ENCODE measurements at places on chromosomes 16 and 17.

- no peak for DNase-seq
Observed at GRCh38 chr17:69090365-69090764, 29.6 kb upstream of the ABCA9 start.

- no peak for DNase-seq
Observed at GRCh38 chr16:49013727-49014080, 267.9 kb downstream of the CBLN1 start.

DNA sequence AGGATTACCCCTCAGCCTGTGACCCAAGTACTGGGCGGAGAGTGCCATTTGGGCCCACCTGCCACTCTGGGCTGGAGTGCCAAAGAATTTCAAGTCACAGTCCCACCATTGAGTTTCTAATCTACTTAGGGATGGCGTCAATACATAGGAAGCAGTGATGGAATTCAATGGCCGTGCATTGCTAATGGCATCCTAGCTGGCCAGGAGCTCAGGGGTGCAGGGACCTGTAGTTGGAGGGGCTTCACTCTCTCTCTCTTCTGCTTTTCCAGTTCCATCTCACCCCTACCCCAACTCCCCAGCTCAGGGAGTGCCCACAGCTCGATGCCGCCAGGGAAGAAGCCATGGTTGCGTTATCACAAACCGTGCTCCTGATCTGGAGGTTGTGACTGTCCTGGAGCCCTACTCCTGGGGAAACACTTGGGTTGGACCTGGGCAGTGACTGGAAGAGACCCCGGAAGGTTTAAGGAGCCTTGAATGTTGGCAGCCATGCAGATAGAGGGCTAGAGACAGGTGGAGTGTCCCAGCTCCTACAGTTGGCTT, 2.4 kb downstream of the MMP15 start:
- DNase-seq: no peak

GRCh38 chr17:57666946-57667345, 78.2 kb downstream of the CCDC182 start:
- DNase-seq: no peak

- no peak for DNase-seq
Observed at GRCh38 chr17:29061036-29061435, 18.1 kb downstream of the PIPOX start.

DNA sequence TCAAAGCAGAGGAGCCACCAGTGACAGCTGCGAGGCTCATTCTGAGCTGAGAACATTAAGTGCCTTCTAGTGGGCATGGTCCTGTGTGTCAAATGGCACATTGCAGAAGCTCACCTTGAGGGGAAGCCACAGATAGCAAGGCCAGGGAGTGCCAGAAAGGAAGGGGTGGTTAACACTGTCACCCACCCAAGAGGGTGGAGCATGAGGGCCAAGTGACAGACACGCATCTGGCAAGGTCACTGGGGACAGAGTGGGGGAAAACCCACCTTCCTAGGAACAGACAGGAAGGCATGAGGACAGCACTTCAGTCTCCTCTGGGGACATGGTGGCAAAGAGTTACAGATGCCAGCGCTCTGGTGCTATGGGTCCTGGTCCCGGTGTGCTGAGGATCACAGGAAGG, 22.1 kb downstream of the NUBP1 start:
- DNase-seq: no peak

- DNase-seq: no peak
Observed at GRCh38 chr16:21653571-21653970, 1.2 kb upstream of the IGSF6 start.

DNA sequence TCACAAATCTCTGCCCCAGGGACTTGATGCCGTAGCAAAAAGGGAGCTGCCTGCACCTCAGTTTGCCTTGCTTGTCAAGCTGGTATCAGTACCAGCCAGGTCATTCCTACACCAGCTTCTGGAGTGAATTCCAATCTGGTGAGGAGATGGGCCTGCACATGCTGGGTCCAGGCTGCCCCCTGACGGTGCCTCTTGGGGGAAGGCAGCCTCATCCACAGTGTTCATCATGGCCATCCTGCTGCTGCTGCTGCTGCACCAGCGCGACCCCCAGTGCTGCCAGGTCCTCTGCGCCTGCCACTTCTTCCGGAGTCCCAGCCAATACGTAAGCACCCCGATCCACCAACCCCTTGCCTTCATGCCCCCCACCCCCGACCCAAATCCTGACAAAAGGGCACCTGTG, 8.3 kb downstream of the MRPL27 start:
- no peak for DNase-seq

DNA sequence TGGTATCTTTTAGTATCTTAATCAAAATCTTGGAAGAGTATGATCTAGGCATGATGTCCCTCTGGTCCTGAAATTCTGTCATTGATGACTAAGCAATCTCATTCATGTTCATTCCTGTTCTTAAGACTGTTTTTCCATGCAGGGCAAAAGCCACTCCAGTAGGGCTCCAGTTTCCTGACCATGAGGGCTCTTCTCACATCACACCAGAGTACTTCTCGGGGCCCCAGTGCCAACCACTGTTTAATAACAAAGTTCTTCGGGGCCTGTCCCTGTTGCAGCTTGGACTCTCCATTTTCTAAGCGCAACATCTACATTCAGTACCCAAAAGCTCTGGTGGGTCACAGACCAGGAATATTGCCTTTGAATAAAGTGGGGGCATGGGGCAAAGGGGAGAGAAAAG, 52.0 kb downstream of the IRX6 start:
- DNase-seq: no peak

GRCh38 chr17:63626551-63627180, 4.4 kb downstream of the MAP3K3 start:
- no peak for DNase-seq

GRCh38 chr17:48523010-48523409, 7.8 kb downstream of the HOXB1 start:
- DNase-seq: no peak

DNA sequence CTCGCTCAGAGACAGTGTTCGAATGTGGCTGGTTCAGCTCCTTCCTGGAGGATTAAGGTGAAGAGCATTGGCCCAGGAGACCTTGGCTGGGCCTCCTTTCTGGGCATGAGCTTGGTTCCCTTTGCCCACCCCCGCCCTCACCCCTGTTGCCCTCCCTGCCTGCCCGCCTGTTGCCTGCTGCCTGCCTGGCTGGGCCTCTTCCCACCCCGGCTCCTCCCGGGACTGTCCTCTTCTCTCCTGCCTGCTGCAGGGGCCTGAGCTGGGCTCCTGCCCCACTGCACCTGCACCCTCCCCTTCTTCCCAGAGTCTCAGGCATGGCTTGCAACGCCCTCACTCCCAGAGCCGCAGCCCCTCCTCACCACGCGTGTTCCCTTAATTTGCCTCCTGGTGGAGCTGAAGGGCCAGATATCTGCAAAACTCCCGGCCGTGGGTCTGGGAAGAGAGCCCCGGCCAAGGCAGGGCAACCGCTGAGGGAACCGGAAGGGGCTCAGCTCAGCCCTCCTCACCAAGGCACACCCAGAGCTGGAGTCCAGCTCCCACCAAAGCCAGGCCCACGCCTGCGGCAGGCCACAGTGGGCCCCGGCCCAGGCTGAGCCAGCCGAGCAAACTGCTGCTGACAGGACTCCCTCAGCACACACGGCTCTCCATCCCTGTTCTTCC, 31.2 kb downstream of the MNT start:
- DNase-seq: no peak

DNA sequence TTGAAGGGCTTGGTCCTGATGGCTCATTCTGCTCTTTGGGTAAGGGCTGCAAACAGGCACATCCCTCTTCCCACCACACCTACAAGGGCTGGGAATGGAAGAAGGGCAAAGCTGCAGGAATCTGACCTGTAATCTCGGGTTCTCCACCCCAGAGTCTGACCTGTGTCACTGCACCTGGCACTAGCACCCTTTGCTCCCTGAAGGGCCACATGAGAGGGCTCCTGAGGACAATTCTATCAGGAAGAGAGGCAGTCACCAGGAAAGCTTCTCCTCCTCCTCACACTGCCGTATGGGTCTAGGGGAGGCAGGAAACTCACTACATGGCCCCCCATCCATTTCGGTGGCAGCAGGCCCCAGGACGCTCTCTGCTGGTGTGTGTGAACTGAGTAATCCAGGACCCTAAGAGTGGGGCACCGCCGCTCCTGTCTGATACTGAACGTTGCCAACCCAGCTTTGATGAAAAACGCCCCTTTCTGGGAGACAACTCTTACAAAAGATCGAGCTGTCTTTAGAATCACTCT, 26.4 kb downstream of the TTLL6 start:
- no peak for DNase-seq

DNA sequence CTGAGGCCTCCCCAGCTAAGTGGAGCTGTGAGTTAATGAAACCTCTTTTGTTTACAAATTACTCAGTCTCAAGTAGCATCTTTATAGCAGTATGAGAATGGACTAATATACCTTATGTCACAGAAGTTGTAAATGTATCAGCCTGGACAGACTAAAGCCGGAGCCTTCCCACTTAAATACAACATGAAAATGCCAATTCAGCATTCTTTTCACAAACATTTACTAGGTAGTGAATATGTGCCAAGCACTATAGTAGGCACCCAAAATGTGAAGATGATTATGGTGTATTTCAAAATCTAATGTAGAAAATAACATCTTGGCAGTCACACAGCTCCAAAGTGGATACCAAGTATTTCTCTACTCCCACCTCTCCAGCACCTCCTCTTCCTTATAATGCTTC, 693.0 kb downstream of the KCNJ2 start:
- DNase-seq: no peak

GRCh38 chr17:7714721-7715594, 2.6 kb upstream of the DNAH2 start:
- DNase-seq: no peak

DNA sequence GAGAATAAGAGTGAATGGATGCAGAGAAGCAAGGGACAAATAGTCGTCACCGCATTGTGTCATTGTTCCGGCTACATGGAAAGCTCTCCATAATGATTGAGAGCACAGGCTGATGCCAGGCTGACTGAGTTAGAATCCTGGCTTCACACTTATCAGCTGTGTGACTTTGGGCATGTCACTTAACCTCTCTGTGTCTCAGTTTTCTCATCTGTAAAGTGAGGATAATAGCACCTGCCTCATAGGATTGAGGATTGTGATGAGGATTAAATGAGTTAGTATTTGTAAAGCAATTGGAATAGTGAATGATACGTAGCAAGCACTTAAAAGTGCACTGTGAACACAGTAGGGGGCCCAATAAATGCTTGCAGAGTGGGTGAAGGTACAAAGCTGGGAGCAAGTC, 45.7 kb upstream of the LYRM9 start:
- DNase-seq: no peak

GRCh38 chr16:51592001-51592501, 441.0 kb upstream of the SALL1 start:
- no peak for DNase-seq

DNA sequence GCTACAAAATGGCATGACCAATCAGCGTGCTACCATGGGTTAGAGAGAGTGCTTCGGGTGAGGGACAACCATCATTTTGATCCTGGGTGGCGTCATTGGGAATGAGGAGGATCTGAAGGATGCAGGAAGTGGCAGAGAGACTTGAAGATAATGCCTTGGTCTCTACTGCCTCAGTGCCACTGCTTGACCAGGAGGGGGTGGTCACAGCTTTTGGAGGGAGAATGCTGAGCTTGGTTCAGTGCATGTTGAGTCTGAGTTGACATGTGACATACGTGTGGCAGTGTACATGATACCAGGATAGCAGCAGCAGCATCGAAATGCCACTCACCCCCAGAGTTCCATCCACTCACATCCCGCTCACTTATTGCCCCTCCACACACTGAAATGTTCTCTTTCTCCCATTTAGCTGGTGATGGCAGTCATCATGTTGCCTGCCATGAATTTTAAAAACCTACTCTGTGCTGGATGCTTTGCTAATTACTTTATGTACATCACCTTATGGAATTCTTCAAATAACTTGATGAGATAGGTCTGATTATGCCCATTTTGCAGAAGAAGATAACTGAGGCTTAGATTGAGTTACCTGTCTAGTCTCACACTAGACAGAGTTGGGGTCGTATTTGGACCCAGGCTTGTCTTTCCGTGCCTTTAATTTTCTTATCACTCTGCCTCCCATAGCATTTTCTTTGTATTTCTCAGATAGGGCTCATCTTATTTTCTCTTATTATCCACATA, 36.7 kb downstream of the ARSG start:
- no peak for DNase-seq

DNA sequence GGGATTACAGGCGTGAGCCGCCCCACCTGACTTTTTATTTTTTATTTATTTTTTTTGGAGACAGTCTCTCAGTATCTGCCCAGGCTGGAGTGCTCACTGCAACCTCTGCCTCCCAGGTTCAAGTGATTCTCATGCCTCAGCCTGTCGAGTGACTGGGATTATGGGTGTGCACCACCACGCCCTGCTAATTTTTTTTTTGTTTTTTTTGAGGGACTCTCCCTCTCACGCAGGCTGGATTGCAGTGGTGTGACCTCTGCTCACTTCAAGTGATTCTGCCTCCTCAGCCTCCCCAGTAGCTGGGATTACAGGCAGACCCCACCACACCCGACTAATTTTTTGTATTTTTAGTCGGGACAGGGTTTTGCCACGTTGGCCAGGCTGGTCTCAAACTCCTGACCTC, 7.7 kb downstream of the ZNF207 start:
- DNase-seq: no peak

- no peak for DNase-seq
Observed at GRCh38 chr17:62696726-62697490, 69.4 kb downstream of the MRC2 start.

- no peak for DNase-seq
Observed at GRCh38 chr16:25886598-25886997, 194.8 kb downstream of the HS3ST4 start.

GRCh38 chr17:58352596-58353388, 791 bp upstream of the SUPT4H1 start:
- peak; percentile 39 for DNase-seq

- no peak for DNase-seq
Observed at GRCh38 chr16:24463196-24463945, 76.0 kb upstream of the RBBP6 start.

DNA sequence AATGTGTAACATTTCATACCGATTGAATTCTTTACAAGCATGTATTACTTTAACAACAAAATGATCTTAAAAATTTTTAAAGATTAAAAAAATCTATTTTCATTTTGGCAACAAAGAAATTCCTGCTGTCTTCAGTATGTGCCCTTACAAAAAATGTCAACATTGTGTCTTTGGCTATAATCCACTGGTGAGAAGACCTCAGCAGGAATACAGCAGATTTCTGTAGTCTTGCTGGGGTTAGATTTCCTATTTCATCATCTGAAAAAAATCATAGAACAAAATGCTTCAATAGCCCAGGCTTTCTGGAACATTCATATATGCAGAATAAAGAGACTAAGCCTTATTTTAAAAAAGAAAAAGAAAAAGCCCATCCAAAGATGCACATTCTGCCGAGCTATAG, 129.1 kb upstream of the CA10 start:
- no peak for DNase-seq

DNA sequence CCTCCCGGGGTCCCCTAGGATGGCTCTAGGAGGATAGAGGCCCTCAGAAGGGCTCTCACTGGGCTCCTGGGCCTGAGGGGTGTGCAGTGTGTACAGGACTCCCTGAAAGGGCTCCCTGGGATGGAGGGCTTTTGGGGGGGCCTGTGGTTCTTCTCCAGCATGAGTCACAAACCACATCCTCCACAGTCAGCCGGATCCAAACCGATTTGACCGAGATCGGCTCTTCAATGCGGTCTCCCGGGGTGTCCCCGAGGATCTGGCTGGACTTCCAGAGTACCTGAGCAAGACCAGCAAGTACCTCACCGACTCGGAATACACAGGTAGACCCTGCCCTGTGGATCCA, 4.5 kb downstream of the TRPV2 start:
- no peak for DNase-seq

GRCh38 chr16:66911112-66911511, 7.6 kb downstream of the CDH16 start:
- no peak for DNase-seq

GRCh38 chr17:34588266-34588665, 8.9 kb downstream of the TMEM132E start:
- no peak for DNase-seq

Data from KG1 (cell line).